ENCODE measurements at places on chromosomes 4 and X.

GRCh38 chrX:20743046-20743445, 476.3 kb upstream of the RPS6KA3 start:
- DNase-seq: no peak

DNA sequence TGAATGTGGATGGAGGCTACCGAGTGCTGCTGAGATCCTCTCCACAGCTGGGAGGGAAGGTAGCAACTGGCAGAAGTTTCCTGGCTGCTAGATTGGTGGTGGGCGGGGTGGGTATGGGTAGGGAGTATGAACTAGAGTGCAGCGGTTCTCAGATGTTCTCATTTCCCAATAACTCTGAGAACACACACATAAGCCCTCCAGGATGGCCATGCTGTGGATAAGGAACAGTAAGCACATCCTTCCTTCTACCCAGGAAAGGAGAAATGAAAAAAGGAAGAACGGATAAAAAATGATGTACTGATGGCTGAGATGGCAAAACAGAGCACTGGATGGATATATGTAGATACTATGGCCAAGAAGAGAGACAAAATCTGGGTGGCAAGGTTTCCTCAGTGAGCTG, 116.0 kb downstream of the ZNF827 start:
- DNase-seq: no peak

DNA sequence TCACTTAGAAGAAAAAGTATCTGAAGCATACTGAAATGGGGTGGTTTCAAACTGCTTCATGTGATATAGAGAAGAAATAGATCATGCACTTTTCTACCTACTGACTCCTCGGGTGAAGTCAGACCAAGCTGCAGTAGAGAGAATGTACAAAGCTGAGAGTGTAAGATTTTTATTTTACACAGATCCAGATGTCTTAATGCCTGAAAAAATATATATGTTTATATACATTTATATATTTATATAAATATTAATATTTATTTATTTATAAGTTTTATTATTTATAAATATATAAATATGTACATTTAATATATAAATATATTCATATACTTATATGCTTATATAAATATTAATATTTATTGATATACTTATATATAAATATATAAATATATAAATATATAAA, 171.9 kb upstream of the SPOCK3 start:
- DNase-seq: no peak

DNA sequence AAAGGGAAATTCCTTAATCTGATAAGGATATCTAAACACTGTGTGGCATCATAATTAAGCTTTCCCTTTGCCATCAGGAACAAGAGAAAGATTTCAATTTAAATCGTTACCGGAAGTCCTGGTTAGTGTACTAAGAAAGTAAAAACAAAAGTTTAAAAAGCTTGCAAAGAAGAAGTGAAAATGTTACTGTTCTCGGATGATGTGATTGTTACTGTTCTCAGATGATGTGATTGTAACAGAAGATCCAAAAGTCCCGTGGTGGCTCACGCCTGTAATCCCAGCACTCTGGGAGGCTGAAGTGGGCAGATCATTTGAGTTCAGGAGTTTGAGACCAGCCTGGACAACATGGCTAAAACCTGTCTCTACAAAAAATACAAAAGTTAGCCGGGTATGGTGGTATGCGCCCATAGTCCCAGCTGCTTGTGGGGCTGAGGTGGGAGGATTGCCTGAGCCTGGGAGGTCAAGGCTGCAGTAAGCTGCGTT, 62.5 kb downstream of the RGS12 start:
- DNase-seq: no peak

- DNase-seq: no peak
Observed at GRCh38 chr4:105598052-105598451, 45.6 kb downstream of the ARHGEF38 start.

DNA sequence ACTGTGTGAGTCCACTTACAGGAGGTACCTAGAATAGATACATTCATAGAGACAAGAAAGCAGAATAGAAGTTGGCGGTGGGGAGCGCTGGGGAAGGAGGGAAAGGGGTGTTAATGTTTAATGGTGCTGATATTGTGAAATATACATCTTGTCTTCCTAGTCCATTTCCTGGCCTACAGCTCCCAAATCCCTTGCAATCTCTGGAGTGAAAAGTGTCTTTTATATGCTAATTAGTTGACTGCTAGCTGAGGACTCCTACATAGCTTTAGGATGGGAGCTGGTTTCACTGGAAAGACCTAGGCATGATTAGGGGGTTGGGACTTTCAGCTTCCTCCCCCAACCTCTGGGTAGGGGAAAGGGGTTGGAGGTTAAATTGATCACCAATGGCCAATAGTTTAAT, 36.0 kb downstream of the FUNDC1 start:
- DNase-seq: no peak

DNA sequence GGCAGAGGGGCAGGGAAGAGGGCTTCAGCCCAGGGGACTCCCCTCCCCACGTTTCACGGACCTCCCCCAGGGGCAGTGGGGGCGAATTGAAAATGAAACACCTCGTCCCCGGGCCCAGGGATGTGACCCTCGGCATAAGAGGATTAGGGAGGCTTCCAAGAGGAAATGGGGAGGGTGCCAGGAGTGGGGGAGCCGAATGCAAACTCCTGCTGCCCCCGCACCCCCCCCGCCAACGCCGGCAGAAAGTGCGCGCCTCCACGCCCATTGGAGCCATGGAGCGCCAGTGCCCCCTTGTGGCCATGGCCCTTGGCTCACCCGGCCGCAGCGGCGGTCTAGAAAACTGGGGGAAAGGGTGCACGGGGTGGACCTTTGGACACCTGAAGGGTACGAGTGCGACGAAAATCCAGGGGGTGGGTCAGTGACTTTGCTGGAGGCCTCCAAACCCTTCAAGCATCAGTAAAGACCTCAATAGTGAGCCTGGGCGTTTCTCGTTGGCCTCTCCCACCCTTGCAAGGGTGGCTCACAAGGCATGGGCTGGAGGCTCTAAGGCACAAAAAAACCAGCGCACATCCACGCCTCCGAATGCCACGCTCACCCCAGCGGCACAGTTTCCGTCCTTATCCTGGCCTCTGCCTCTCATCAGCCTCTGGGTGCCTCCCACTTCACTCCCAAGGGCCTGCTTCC, 120.8 kb upstream of the PJA1 start:
- DNase-seq: peak; percentile 66

DNA sequence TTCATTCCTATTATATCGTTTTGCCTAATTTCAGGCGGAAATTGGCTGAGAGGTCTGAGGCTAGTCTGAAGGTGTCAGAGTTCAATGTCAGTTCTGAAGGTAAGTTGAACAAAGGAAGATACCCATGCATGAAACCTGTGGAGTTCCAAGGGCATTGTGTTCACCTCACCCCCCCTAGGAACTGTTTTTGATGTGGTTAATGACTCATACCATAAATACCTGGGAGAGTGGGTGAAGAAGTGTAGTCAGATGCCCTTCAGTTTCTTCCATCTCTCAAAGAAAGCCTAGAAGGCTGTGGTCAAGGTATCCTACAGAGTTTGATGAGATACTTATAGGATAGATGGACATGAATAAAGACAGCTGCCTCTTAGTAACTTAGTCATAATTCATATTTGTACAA, 2.7 kb downstream of the UTP14A start:
- DNase-seq: no peak

DNA sequence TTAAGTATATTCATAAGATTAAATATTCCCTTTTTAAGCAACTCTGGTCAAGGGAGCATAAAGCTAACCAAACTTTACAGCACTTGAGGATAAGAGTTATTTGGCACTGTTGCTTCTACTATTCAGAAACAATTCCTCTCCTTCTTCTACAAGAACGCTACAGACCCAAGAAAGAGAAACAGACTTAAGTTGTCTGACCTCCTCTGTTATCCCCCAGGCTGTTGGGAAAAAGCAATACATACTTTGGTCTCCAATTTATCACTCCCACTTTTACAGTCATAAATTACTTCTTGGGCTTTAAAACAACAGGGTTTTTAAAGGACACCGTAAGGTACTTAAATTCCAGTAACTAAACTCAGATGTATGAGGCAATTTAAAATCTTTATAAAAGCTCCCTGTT, 147.4 kb downstream of the COL25A1 start:
- no peak for DNase-seq

DNA sequence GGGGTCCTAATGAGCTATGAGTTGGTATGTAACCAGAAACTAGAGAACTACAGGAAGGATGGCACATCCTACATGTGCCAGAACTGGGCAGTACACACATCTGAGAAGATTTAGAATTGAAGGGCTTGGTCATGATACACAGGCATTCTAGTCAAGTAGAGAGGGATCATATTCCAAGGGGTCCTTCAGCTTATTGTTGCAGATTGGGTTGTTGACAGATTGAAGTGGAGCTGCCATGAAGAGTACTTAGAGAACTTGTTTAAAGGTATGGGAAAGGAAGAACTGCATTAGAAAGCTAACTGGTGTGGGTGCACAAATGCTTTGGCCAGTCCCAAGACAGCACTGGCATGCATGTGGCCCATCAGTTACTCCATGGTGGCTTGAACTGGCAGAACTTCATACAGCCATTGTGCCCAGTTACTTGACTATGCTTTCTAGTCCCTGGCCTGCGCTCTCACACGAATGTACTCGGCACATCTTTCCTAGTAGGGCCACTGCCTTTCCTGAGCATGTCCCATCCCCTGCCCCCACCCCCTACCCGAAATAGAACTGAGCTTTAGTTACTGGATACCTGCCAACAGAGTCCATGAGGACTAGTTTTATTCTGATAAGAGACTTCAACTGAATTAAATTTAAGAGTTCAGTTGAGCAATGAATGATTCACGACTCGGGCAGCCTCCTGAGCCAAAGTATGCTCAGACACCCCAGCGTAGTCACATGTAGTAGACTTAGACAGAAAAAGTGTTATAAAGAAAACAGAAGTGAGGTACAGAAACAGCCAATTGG, 64.0 kb downstream of the CCNG2 start:
- DNase-seq: no peak

GRCh38 chr4:71382125-71382899, 43.5 kb downstream of the SLC4A4 start:
- DNase-seq: no peak

GRCh38 chrX:30905321-30905720, 16.3 kb upstream of the TAB3 start:
- no peak for DNase-seq

GRCh38 chr4:1790005-1790404, 3.1 kb upstream of the FGFR3 start:
- no peak for DNase-seq

GRCh38 chr4:121191361-121191760, 27.2 kb upstream of the TNIP3 start:
- no peak for DNase-seq

- DNase-seq: peak; percentile 23
Observed at GRCh38 chrX:150574559-150575418, 6.4 kb downstream of the MTM1 start.

DNA sequence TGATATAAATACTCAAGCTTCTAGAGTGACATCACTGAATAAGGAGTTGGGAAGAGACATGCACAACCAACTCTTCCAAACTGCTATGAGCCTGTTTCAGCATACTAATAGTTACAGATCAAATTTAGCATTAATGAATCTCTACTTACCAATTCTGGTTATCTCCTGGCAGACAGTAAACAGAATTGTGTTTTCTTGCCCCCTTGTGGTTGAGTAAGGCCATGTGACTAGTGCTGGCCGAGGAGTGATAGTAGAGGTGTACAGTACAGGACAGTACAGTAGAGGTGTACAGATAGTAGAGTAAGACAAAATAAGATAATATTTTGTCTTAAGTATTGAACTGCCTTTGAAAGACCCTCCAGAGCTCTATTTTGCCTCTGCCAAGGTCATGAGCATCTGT, 681.4 kb downstream of the GABRG1 start:
- DNase-seq: no peak

- DNase-seq: no peak
Observed at GRCh38 chr4:86755388-86755787, 93.8 kb downstream of the SLC10A6 start.

GRCh38 chr4:73053076-73053475, 16.4 kb downstream of the COX18 start:
- DNase-seq: no peak

DNA sequence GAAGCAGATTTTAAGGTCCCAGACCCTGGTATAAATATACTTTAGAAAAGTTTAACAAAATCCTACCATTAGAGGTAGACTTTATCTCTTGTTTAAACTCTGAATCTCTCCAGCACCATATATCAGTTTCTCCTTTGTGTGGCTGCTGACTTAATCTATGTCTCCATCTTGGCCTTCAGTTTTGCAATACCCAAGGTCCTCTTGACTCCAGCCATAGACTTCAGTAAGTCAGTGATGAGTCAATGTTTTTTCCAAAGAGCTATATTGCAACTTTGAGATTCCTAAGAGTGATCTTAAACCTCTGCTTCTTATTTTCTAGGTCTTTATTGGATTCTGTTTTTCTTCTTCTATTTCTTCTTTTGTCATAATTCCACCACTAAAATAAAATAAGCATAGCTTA, 50.8 kb upstream of the ADGRL3 start:
- no peak for DNase-seq

GRCh38 chr4:94827481-94828110, 69.8 kb downstream of the BMPR1B start:
- no peak for DNase-seq

GRCh38 chr4:108794136-108794535, 31.3 kb upstream of the ETNPPL start:
- no peak for DNase-seq

GRCh38 chr4:87908336-87908735, 67.2 kb upstream of the SPP1 start:
- no peak for DNase-seq

DNA sequence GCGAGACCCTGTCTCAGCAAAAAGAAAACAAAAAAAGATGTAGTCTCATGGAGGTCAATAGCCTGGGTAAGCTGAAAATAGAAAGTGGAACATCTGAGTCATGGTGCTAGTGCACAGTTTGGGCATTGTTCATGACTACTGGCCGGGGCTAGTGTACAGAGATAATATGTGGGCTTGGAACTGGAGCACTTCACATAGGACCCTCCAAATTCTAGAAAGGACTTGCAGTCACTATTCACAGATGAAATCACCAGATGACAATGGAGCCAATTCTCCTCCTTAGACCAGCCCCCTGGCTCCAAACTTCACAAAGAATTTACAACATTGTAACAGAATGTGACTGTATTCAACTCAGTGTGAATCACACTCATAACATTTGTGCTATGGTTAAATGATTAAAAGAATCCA, 367.8 kb upstream of the SLC7A11 start:
- DNase-seq: no peak

DNA sequence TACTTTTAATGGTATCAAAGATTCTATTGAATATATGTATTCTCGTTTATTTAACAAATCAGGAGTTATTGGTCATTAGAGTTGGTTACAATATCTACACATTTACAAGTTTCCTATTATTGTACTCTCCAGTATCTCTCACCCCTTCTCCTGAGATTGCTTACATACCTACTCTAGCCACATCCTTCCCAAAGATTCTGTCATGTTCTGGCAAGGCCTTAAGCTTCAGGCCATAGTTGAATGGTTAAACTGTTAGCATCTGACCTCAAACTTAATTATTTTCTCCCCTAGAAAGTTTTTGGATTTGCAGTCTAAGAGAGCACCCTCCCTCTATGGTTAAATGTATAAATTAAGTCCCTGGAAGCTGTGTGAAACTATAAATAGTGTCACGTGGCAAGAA, 784.2 kb downstream of the GLUD2 start:
- DNase-seq: no peak

GRCh38 chr4:42487230-42487629, 89.9 kb downstream of the SHISA3 start:
- DNase-seq: no peak

Measured in CD4-positive, alpha-beta T cell treated with Interleukin-6 for 4 hours (primary cell).